Epithelial cell of alveolus of lung (primary cell): ENCODE measurements at places on chromosomes 4 and X. TPM values are rescaled to one million over a fixed set of nuclear protein-coding genes. Genes with fewer than 3 reads are reported as not detected.

Gene F11
- total RNA-seq: not detected in 2 replicates

Gene SEPTIN11
- total RNA-seq: 105 and 236 TPM in 2 replicates

Gene ARX
- not detected in 2 replicates for total RNA-seq

Gene BANK1
- 0.13 TPM in 1 of 2 replicates, not detected in the other for total RNA-seq

Gene GPR50
- total RNA-seq: not detected in 2 replicates

Gene PNPLA4
- total RNA-seq: 14.5 and 15.8 TPM in 2 replicates

Gene TSPAN7
- 1.0 and 1.6 TPM in 2 replicates for total RNA-seq

Gene PRPS2
- total RNA-seq: 18.5 and 30.8 TPM in 2 replicates

Gene FATE1
- total RNA-seq: not detected in 2 replicates

Gene RHOXF2
- total RNA-seq: not detected in 2 replicates

Gene RPGR
- 3.9 and 7.8 TPM in 2 replicates for total RNA-seq

Gene DHX15
- 76.1 and 119 TPM in 2 replicates for total RNA-seq

Gene KLKB1
- total RNA-seq: not detected in 2 replicates

Gene STK26
- 6.6 and 10.9 TPM in 2 replicates for total RNA-seq

Gene FAM47E
- total RNA-seq: 2.1 TPM in 1 of 2 replicates, not detected in the other

Gene PASD1
- not detected in 2 replicates for total RNA-seq

Gene TMSB15B
- 13.8 and 25.2 TPM in 2 replicates for total RNA-seq

Gene TXK
- total RNA-seq: 1.6 TPM in 1 of 2 replicates, not detected in the other

Gene DMD
- 4.2 and 8.9 TPM in 2 replicates for total RNA-seq

Gene GPR82
- not detected in 2 replicates for total RNA-seq

Gene GABRE
- 2.2 and 4.5 TPM in 2 replicates for total RNA-seq

Gene ERAS
- not detected in 2 replicates for total RNA-seq

Gene CT45A7
- not detected in 2 replicates for total RNA-seq

Gene PABPC1L2B
- total RNA-seq: not detected in 2 replicates

Gene SSX2
- total RNA-seq: not detected in 2 replicates

Gene FOXR2
- not detected in 2 replicates for total RNA-seq

Gene FRMD7
- not detected in 2 replicates for total RNA-seq

Gene TEX13D
- not detected in 2 replicates for total RNA-seq

Gene NHS
- 5.7 and 5.9 TPM in 2 replicates for total RNA-seq

Gene UNC5C
- total RNA-seq: 6.7 and 11.4 TPM in 2 replicates

Gene SHROOM2
- 3.8 and 11.6 TPM in 2 replicates for total RNA-seq

Gene CT55
- not detected in 2 replicates for total RNA-seq

Gene SPP1
- 0.78 TPM in 1 of 2 replicates, not detected in the other for total RNA-seq

Gene ASMT
- total RNA-seq: not detected in 2 replicates

Gene STPG2
- total RNA-seq: 0.52 TPM in 1 of 2 replicates, not detected in the other

Gene ARMCX2
- 65.1 and 98.9 TPM in 2 replicates for total RNA-seq

Gene HTRA3
- total RNA-seq: 10.3 and 79.3 TPM in 2 replicates

Gene QDPR
- total RNA-seq: 11.1 and 24.4 TPM in 2 replicates

Gene SLIT2
- 2.2 and 18.7 TPM in 2 replicates for total RNA-seq

Gene XAGE5
- not detected in 2 replicates for total RNA-seq

Gene RHOXF1
- total RNA-seq: not detected in 2 replicates

Gene ZDHHC15
- total RNA-seq: 0.39 and 0.48 TPM in 2 replicates
